ENCODE measurements at places on chromosomes 3 and 15. TPM values are rescaled to one million over a fixed set of nuclear protein-coding genes. Genes with fewer than 3 reads are reported as not detected.

The COL6A6 gene
- total RNA-seq, result not detected

The CCR3 gene
- total RNA-seq, result not detected

The FAM81A gene
- 7.3 TPM for total RNA-seq

The ISLR2 gene
- total RNA-seq, result 0.36 TPM
